ENCODE measurements at places on chromosomes 3 and 15.
A peak's percentile ranks its signal among the peaks of the same experiment; 100 is the strongest.

DNA sequence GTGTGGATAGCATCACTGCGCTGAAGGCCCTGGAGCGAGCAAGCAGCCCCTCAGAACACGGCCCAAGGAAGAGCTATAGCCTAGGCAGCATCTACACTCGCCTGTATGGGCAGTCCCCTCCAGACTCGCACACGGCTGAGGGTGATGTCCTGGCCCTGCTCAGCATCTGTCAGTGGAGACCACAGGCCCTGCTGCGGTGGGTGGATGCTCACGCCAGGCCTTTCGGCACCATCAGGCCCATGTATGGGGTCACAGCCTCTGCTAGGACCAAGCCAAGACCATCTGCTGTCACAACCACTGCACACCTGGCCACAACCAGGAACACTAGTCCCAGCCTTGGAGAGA, 20.5 kb downstream of the ATRIP start:
- no peak for DNase-seq

DNA sequence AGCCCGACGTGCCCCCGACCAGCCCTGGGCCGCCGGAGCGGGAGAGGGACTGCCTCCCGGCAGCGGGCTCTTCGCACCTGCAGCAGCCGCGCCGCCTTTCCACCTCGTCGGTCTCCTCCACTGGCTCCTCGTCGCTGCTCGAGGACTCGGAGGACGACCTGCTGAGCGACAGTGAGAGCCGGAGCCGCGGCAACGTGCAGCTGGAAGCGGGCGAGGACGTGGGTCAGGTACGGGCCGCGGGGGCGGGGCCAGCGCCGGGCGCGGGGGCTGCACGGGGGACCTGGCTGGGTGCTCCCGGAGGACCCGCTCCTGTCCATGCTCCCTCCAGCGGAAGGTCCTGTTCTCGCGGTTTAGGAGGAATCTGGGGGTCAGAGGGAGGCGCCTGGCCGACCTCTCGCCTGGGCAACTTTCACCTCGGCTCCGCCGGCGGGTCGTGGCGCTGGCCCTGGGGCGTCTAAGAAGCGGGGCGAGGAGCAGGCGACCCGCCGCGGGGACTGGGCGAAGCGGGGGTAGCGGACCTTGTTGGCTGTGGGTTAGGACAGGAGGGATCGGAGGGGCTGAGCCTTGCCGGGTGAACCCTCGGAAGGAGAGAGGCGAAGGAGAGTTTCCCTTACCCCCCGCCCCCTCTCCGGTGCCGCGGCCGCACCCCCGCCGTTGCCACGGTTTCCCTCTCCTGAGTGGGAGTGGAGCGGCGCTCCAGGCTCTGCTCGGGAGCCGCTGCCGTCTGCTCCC, 682 bp downstream of the ITPKA start:
- DNase-seq: no peak

GRCh38 chr3:178174201-178174915, 361.9 kb upstream of the KCNMB2 start:
- no peak for DNase-seq

- no peak for DNase-seq
Measured at GRCh38 chr3:16392065-16392464, 121.4 kb downstream of the RFTN1 start.

- DNase-seq: no peak
Measured at GRCh38 chr3:147119989-147120388, 286.4 kb downstream of the ZIC4 start.

DNA sequence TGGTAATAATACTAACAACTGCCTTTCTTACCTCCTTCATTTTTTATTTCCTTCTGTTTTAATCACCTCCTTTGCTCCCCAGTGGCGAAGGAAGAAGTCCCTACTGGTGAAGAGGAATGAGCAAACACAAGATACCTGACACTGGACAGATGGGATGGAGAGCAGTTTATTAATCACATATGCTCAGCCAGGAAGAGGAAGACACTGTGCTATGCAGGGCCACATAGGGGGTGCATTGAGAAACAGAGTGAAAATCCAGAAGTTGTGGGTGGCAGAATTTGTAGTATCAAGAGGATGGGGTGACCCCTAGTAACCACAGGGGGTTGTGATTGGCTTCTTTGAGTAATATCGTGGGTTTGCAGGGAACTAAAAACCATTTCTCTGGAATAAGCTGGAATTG, 1041.9 kb downstream of the OTOL1 start:
- peak; percentile 10 for DNase-seq

- no peak for DNase-seq
Measured at GRCh38 chr15:28100516-28101195, 1.5 kb upstream of the OCA2 start.

DNA sequence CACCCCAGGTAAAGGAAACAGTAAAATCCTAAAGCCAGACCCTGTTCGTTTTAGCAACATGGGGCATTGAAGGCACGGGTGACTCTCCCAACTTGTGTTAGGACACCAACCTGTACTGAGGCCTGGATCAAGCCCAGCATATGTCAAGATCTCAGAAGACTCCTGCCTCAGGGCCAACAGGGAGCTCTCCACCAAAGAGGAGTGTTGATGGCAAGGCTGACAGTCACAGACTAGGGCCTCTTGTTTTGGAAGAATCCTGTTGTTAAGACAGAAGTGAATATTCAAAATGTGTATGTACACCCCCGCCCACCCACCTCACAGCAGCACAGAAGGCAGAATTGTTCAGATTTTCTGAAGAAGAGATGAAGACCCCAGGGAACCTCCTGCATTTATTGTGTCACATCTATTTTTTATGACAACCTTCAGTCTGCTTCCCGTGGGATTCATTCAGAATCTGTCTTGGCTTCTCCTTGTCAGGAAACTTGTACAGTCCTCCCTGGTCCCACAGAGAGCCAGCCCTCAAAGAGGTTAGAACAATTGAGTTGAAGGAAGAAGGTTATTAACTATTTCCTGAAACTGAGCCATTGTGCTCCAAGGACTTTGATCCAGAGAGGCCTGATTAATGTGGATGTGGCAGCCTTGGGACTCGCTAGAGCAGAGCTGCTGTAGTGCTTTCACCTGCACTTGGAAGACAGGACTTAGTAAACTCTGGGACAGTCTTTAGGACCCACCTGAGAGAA, 61.7 kb upstream of the PLXNA1 start:
- DNase-seq: no peak

GRCh38 chr15:43776718-43777266, at the start of gene ELL3:
ELL3 (minus strand) TSS chr15:43776966; CDS start chr15:43776901, 65 bp downstream.
- peak; percentile 52 for DNase-seq

DNA sequence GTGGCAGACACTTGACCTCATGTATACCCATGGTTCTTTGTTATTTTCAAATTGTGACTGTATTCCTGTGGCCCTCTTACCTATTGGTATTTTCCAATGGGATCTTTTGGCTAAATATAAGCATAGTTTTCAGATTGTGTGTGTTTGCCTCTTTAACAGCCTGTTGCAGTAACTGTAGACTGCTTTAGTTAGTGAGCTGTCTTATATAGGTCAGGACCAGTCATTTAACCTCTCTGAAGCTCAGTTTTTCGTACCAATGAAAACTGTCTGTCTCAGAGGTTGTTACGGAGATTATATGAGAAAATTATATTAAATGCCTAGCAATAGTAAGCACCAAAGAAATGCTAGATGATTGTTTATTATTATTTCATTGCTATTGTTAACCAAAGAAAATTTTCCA, 29.3 kb upstream of the CAPN3 start:
- no peak for DNase-seq

DNA sequence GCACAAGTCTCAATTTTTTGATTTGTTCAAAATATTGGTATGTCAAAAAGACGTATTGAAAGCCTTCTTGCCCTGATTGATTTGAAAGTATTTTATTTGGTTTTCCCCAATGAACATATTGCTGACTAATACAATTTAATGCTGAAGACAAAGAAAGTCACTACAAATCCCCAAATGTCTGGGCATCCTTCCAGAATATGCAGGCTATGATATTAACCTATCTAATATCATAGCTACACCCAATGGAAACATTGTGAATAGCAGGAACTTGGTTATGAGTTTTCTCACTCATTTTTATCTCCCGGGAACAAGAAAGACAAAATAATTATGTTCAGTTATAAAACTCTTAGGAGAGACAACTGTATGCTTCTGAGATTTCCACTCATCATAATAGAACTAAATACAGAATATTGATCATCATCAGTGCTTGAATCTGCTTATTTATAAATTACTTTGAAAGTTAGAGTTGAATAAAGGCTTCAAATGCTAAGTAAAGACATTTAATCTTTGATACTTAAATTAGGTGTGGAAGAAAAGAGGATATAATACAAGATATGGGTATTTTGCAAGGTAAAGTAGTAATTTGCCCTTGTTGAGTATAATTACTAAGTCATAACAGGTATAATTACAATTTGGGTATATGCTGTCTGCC, 483.9 kb downstream of the RBMS3 start:
- peak; percentile 66 for DNase-seq

- no peak for DNase-seq
Measured at GRCh38 chr15:75718328-75718727, 5.7 kb upstream of the CSPG4 start.

- DNase-seq: no peak
Measured at GRCh38 chr3:84100861-84101260, 857.9 kb upstream of the CADM2 start.

DNA sequence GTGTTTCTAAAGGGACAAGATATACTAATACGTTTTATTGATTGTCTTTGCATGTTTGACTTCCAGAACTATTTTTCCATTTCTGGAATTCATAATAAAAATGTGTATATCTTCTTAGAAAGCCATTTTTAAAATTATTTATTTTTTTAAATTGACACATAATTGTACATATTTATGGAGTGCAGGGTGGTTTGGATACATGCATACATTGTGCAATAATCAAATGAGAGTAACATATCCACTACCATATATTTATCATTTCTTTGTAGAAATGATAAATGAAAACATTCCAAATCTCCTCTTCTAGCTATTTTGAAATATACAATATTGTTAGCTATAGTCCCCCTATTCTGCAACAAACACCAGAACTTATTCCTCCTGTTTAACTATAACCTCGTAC, 156.5 kb upstream of the ABI3BP start:
- DNase-seq: no peak

DNA sequence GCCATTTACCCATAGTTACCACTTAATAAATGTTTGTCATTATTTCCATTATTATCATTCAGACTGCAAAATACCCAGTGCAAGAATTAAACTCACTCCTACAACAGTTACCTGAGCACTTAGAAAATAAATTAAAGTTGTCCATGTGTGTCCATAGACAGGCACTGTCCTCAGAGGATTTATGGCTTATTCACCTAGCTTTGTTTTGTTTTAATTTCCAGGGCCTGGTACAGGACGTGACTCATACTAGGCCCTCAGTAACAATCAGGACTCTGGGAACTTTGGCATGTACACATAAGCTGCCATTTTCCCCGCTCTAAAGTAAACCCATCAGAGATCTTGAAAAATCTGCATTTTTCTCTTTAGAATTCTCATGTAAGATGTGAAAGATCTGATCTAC, 458.5 kb upstream of the ARRDC4 start:
- DNase-seq: no peak

GRCh38 chr3:72756900-72757299, 91.3 kb downstream of the SHQ1 start:
- DNase-seq: no peak

DNA sequence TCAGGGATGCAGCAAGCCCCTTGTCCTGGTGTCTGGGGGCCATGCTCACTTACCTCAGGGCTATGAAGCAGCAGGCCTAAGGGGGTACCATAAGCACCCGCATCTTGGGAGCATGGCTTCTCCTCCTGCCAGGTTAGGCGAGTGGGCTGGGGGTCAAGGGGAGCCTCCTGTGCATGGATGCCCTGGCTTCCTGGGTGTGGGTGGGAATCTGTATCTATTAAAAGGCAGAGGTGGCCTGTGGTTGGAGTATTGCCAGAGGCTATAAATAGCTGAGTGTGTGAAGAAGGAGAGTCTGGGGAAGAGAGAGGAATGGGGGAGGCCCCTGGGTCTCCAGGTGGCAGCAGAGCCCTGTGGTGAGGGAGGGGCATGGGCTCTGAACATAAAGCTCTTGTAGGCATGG, 19.5 kb downstream of the ACVR2B start:
- DNase-seq: no peak

DNA sequence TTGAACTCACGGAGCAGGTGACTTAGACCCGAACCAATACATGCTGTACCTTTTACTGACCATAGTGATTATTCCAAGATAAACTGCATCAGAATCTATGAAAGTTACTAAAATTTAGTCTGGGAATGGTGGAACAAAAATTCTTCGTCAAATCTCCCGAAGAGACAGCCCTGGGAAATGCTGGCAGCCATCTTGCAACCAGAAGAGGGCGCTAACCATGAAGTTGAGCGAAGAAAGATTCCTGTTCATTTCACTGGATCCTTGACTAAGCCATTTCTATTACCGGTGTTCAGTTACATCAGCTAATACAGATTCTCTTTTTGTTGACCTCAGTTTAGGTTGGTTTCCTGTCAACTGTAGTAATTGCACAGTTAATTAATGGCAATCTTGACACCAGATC, 199.6 kb downstream of the SLC9A9 start:
- DNase-seq: no peak

DNA sequence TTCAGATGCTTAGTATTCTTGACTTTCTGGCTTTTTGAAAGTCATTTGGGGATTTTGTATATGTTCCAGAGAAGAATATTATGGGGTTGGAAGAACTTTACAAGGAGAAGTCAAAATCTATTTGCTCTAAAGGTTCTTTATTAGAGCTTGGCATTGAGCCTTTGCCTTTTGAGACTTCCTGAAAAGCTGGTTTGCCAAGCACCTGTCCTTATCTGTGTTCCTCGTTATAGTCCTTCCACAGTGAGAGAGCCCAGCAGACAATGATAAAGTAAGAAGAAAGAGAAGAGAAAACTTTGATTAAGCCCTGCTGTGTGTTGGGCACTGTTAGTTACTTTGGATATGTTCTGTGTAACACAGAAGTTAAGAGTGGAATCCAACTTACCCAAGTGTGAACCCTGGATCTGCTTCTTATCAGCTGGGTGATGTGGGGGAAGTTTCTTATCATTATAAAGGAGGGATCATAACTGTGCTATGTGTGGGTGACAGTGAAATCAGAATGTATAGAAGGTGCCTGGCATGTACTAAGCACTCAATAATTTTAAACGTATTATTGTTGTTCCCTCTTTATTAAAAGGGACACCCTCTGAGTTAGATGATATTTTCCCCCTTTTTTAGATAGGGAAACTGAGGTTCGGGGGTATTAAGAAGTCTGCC, 44.3 kb upstream of the POLR2M start:
- no peak for DNase-seq

DNA sequence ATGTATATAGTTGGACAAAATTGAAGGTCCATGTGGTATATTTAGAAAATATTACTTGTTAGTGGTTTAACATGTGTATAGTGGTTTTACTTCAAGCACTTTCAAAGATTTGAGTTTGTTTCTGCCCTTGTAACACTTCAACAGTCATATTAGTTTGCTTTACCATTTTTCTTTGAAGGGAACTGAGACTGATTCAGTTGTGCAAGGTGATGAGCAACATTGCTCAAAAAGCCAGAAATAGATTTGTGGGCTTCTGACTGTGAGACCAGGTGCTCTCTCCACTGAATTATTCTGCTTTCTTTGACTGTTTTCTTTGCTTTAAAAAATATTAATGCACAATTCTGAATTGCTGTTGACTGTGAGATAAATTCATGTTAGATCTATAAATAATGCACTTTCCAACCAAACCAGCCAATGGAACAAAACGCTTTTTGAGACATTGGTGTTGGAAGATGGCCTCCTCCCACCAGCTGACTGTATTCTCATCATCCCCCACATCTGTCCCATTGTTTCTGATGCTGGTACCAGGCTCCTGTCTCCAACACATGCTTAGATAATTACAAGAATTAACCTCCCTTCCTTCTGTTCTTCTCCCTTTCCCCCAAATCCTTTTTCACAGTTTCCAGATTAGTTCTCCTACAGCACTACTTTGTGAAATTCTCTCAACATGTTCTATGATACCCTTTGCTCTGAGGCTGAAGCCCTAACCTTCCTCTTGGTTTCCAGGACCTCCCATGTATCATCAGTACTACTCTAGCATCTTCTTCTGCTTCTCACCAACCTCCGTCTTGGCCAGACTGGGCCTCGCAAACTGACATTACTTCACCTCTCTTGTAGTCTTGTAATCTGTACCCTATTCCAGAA, 27.9 kb downstream of the PLCL2 start:
- no peak for DNase-seq

All from DMS 273 treated with DMSO at 0.1 percent for 48 hours (cell line).